ENCODE measurements at places on chromosomes 2 and 18.

DNA sequence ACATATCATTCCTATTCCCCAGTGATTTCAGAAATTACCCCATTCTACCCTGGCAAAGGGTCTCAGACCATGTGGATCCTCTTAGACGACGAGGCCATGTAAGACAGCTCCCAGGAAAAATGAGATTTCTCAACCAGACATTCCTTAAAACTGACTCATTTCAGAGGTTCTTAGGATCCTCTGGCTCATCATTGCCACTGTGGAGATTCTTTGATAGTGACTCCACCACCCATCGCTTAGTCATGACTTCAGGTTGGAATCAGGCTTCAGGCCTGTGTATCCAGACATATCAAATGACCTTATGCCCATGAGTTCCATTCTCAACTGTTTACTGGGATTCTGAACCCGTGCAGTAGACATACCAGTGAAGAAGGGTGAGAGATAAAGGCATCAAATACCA, 245.6 kb upstream of the TCF4 start:
- no peak for DNase-seq

DNA sequence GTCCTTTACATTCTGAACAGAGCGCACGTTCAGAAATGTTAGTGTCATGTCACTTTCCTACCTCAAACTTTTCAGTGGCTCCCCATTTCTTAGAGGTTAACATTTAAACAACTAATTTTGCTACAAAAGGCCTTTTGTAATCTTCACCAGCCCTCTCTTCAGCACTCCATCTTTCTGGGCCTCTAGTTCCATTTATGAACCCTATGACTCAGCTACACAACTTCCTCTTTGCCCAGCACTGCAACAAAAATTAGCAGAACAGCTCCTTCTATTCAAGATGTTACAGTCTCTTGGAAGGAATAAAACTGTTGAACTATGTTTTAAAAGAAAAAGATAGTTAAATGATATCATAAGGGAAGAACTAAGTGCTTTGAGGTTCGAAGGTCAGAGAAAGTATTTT, 139.9 kb downstream of the VWC2L start:
- DNase-seq = no peak

DNA sequence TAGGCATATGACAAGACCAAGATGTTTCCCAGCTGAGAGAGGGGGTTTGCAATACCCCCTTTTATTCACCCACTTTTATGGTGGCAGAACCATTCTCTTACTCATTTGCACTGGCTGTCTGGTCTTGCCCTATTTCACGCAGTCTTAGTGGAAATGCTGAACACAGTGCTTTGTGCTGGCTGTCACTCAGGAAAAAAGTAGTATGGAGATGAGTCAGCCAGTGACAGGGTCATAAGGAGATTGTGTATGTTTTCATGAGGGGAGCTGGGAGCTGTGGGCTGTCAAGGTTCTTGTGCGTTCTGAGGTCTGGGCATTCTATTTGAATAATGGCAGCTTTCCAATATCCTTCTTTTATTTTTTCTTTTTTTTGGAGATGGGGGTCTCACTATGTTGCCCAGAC, 10.9 kb upstream of the CNRIP1 start:
- no peak for DNase-seq

DNA sequence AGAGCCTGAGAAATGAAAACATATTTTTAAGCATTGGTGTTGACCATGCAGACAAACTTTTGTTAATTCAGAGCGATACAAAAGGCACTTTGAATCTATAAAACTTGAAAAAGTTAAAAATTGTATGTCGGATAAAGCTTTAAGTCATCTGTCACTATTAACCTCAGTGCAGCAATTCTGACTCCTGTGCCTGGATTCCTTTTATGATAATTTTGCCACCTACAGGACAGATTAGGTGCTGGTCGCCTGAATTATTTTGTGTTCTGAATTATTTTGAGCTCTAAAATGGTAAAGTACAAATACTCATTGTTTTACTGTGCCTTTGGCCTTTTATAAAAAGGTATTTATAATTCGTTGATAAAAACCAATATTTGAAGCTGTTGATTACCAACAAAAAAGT, 19.4 kb upstream of the RNF138 start:
- peak; percentile 61 for DNase-seq

- DNase-seq = no peak
These were observed 167.9 kb downstream of the PARD3B start for GRCh38 chr2:204713211-204713610.

DNA sequence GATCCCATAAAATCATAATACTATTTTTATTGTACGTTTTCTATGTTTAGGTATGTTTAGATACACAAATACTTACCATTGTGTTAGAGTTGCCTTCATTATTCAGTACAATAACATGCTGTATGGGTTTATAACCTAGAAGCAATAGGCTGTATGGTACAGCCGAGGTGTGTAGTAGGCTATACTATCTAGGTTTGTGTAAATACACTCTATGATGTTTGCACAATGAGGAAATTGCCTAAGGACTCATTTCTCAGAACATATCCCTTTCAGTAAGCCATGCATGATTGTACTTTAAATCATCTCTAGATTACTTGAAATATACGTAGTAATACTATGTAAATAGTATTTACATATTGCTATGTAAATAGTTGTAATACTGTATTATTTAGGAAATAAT, 156.7 kb downstream of the CDCA7 start:
- no peak for DNase-seq

GRCh38 chr18:75314117-75314516, 103.5 kb downstream of the TSHZ1 start:
- no peak for DNase-seq

DNA sequence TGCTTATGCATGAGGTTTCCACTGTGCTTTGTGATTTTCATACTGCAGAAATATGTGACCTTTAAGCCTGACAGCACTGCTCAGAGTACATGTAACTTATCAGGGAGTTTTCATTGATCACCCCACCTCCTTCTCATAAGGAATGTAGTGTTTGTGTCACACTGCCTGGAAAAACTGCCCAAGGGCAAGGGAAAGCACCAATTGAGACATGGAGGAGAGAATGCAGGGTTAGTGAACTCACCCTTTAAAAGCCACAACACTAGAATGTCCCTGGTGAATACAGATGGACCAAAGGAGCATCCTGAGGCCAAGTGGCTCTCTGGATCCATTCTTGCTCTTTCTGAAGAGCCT, 147.2 kb upstream of the SPATS2L start:
- no peak for DNase-seq

- DNase-seq = no peak
These were observed 7.8 kb downstream of the AGBL5 start for GRCh38 chr2:27059141-27059820.

- no peak for DNase-seq
These were observed 89.1 kb downstream of the MYO3B start for GRCh38 chr2:170267071-170267470.

- DNase-seq = peak; percentile 32
These were observed 31.8 kb downstream of the TGIF1 start for GRCh38 chr18:3481696-3482210.

DNA sequence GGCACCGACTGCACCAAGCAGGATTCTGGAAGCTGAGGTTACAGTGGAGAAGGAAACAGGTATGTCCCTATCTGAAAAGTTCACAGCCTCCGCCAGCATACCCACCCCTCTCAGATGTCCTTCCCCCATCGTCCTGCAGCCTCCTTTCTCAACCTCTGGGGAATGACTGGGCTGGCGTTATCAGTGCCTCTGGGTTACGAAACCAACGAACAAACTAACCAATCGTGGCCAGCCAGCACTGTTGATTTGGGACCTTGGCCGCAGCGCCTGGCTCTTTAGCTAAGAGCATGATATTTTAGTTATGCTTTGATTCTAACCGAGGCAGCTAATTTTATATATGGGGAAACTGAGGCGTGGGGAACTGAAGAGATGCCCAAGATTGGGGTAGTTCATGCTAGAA, 233.0 kb downstream of the TFCP2L1 start:
- DNase-seq = no peak

Data from CD4-positive, alpha-beta T cell treated with Interleukin-2 at 100 ng/mL for 4 hours (primary cell).